ENCODE measurements at places on chromosomes 2 and 18.

DNA sequence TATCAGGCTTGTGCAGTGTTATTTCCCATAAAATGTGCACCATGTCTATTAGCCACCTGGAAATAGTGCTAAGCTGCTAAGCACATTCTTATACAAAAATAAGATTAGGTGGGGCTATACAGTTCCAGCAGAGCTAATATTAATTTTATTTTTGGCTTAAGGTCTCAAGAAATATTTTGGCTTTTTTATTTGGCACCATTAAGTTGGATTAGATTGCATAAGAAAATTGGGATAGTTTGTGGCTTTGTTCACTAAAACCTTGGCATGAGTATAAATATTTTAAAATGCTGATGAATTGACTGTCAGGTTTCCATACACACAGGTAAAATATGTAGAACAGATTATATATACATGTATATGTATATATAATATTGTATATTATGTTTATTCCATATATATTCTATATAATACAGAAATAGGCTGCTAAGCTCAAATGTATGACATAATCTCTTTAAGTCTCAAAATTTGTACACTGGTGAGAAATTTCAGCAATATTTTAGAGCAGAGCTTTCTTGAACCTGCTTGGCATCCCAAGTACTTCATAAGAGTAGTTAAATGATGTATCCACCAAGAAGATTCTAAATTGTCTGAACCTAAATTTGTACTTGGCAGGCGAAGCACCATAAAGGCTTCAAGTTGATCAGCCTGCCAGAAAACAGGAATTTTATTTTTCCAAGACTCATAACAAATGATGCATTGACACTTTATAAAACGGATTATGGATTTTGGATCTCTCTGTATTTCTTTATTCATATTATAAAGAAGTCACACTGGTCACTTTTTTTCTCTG lies 32.6 kb downstream of the CCDC102B start:
- no peak for DNase-seq

DNA sequence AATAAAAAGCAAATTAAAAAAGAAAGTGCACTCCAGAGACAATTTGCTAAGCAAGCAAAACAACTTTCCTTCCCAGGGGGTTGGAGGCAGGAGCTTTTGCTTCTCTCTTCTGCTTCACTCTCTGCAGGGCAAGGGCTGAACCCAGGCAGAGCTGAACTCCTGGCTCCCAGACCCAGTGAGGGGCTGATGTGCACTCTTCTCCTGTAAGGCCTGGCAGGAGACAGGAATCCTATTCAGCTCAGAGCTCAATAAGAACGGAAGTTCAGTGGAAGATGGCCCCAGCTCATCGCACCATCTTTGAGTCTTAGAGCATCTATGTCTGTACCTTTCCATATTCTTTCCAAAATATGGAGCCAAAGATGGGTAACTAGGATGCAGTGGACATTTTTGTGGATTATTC lies 29.1 kb downstream of the CIB4 start:
- no peak for DNase-seq

DNA sequence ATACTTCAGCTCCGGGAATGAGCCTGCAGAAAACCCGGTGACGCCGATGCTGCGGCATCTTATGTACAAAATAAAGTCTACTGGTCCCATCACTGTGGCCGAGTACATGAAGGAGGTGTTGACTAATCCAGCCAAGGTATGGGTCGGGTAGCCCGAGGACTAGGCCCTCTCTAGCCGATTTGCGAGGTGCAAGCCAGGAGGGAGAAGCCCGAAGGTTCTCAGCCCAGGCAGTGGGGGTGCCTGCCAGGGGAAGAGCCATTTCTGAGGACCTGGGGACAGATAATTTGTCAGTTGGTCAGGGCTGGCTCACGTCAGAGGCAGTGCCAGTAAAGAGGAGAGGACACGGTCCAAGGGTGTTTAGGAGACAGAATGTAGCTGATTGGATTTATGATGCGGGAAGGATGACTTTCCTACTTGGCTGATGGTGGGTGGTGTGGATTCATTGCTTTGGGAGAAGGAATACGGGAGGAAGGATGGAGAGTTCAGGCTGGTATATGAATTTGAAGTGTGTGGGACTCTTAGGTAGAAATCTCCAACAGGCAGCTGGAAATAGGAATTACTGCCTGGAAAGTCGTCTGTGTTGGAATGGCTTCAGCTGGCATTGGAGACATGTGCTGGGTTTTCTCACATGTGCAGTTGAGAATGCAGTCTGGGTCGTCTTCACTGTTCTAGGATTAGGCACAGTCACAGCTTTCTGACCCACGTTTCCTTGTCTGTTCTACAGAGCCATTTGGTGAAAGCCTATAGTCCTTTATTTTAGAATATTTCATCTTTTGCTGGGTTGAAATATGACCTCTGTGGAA lies 874 bp downstream of the NDUFAF7 start:
- peak; percentile 17 for DNase-seq

- DNase-seq = no peak
Observed at GRCh38 chr2:7017671-7018281, 100.6 kb downstream of the RNF144A start.

DNA sequence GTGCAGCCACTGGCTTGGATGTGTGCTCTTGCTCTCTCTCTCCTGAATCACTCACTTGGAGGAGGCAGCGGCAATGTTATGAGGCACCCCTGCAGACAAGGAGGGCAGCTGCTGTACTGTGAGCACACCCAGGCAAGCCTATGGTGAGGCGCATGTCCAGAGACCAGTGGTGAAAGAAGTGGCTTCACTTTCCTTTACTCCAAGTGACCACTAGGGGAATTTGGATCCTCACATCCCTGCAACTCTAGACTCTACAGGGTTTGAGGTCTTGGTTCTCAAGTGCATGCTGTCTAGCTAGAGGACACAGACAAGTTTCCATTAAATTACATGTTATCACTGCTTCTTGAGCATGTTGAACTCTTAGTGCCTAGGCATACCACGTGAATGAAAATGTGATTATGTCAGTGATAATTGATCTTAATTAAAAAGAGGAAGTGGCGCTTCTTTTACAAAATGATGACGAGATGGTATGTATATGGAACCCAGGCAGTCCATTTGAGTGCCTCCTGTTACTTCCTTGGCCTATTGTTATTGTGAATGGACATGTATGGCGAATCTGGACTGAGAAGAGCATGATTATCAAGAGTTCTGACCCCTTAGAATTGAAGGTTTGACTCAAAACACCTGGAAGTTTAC lies 181.0 kb upstream of the CDH2 start:
- no peak for DNase-seq

DNA sequence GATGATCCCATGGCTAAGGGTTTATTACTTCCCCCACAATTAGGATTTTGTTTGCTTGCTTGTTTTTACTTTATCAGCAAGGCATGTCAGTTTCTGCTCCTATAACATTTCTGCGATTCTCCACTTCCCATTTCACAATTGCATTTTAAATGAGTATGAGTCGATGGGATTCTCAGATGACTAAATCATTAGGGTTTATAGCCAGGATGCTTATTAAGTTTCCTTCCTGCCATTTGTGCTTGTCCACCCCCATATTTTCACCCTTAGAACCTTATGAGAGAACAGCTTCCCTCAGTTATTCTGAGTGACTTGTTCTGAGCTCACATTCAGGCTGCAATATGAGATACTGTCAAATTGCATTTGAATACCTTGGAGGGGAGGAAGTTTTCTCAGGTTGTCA lies 37.9 kb upstream of the C1GALT1C1L start:
- no peak for DNase-seq

DNA sequence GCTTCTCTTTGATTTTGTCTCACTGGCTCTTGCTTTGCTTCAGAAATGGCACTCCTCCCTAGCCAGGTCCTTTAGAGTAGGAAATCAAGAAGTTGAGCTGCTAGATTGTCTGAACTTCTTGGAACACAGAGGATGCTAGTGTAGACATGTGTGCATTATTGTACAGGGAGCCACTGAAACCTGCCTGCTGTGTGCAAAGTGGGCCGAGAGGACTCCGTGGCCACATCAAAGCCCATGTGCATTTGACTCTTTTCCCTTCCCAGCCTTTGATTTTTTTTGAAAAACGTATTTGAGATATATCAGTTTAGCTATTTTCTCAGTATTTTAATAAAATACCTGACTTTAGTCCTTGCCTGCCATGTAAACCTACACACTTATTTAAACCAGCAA lies 83.1 kb downstream of the TMEM247 start:
- DNase-seq = no peak

DNA sequence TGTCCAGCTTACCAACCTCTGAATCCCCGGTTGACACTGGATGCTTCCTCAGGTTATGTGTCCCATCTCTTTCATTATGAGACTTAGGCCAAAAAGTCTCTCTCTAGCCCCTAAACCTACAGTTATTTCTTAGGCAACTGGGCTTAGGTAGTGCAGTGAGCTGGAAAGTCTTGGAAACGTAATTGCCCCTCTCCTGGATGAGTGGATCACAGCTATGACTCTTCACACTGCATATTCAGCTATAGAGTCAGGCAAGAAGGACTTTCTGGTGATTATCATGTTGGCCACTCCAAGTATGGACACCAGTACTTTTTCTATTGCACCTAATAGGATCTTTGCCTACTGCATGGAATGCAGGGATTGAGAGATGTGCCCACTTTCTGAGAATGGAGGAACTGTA lies 458.3 kb upstream of the CELF4 start:
- DNase-seq = no peak

DNA sequence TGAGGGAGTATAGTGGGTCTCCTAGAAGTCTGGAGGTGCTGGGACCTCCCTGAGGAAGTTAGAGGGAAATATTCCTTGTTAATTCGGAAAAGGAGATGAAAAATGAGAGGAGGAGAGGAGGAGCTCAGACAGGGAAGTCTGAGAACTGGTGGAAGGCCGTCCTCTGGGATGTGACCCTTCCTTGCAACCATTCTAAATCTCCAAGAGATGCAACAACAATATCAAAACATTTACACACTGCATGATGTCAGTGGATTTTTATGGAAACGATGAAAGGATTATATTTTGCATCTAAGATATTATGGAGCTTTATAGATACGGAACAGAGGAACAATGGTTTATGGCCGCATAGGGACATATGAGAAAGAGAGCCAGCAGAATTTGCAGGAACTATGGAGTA lies 49.8 kb upstream of the COBLL1 start:
- no peak for DNase-seq

DNA sequence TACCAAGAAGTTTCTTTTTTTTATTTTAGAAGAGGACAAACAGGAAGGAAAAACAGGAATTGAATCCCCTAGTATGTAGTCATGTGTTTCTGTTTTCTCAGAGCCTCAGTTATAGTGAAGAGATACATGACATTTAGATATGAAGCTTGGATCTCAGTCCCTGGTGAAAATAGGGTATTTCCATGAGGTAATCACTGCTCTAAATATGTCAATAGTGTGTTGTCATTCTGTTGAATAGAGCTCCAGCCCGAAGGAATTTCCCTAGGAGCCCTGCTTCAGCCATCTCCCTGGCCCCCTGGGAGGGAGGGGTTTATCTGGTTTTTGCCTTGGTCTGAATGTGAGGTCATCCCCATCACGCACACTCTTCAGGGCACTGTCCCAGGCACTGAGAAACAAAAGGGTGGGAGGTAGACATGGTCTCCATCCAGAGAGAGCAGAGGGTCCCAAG lies 47.1 kb upstream of the REL start:
- no peak for DNase-seq

DNA sequence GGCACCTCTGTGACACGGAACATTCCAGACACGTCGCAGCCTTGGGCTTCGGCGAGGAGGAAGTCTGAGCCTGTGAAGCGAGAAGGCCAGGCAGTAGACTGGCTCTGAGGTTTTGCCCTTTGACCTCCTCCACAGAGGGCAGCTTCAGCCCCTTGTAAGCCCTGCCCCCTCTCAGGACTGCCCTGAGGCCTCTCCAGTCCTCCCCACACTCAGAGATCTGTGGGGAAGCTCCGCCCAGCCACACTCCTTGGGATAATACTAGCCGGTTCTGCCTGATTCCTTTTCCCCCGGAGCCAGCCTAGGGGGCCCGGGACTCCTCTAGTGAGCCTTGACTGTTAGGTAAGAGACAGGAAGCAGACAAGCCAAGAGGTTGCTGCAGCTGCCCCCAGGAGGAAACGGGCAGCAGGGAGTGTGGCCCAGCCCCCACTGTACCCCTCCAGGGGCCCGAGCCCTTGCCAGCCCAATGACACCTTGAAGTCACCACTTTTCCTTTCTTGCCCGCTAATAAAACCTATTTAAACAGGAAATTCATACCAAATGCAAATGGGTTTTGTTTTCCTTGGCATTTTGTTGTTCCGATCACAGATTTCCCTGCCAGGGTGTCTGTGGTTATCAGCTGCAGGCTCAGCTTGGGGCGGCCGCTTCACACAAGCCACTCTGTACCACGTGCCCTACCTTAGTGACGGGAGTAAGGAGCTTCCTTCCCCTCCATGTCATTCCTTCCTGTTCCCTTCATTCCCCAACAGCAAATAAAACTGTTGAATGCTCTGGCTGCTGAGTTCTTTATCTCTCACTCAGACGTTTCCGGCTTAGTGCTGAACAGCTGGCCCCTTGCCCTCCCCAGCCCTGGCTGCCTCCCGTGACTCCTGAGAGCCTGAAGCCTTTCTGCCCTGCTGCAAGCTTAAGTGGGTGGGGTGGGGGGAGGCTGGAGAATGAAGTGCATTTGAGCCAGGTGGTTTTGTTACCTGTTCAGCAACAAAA lies 124.7 kb downstream of the CABLES1 start:
- DNase-seq = no peak

DNA sequence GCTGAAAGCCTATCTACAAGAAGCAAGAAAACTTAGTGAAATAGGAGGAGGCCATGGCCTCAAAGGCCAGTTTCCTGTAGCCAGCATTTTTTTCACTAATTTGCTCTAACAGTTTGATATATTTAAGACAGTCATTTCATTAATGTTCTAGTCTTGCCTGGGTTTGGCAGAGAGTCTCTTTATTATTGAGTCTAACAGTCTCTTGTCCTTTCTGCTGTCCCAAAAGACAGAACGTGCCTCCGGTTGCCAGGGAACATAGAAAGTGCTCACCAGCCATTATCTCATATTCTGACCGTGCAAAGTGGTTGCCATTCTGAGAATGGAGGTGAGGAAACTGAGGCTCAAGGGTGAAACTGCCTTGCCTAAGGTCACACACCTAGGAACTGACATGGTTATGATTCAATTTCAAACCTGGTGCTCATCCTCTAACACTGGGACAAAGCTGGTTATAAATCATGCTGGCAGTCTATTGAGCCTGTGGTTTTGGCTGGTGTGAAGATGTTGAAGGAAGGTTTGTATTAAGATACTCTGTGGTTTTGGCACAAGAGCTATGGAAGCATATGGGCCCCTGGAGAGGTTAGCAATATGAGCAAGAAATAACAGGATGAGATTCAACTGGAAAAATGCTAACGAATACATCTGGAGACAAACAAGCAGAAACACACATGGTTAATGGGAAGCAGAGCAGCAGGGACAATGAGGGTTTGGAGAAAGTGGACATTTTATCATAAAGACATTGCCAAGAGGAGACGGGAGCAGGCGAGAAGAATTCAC lies 903.3 kb upstream of the KLHL29 start:
- DNase-seq = no peak

- no peak for DNase-seq
Observed at GRCh38 chr2:159042115-159042850, 73.8 kb downstream of the TANC1 start.

- no peak for DNase-seq
Observed at GRCh38 chr2:64359171-64359891, 94.6 kb upstream of the LGALSL start.

GRCh38 chr2:96616535-96616934 lies 21.6 kb downstream of the KANSL3 start:
- DNase-seq = no peak
